ENCODE measurements at places on chromosomes 5 and 9.

- DNase-seq, result no peak
These were observed 82.6 kb upstream of the ADAMTS19 start for GRCh38 chr5:129377504-129377903.

GRCh38 chr5:107669096-107670031 lies 1.4 kb downstream of the EFNA5 start:
- no peak for DNase-seq

- DNase-seq, result no peak
These were observed 99.1 kb downstream of the RAB3C start for GRCh38 chr5:58681943-58682342.

DNA sequence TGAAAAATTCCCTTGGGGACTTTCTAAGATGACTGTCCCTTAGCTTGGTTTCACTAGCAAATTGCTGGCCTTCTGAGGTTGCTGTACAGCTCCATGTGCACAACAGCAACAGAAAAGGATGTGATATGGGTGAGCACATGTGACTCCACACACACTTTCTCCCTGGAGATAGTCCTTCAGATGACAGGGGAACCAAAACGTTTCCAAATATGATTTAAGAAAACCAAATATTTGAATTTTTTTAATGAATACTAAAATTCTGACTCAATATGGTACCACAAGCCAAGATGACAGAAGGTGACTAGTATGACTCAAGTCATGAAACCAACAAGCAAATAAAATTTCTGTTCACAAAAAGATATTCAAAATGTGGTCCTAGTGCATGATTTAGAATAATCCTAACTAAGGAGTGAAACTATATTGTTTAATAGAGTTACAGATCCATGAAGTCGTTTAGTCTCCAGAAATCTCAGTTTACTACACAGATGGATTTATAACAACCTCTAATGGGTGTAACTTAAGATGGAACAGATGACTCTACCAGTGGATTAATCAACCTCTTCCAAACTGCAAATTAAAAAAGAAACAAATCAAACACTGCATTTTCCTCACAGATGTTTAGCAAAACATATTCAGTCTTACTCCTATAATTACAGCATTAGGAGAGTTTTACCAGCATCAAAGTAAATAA lies 144.8 kb upstream of the PIK3R1 start:
- no peak for DNase-seq

- DNase-seq, result no peak
These were observed 30.1 kb downstream of the SLIT3 start for GRCh38 chr5:169270827-169271226.

DNA sequence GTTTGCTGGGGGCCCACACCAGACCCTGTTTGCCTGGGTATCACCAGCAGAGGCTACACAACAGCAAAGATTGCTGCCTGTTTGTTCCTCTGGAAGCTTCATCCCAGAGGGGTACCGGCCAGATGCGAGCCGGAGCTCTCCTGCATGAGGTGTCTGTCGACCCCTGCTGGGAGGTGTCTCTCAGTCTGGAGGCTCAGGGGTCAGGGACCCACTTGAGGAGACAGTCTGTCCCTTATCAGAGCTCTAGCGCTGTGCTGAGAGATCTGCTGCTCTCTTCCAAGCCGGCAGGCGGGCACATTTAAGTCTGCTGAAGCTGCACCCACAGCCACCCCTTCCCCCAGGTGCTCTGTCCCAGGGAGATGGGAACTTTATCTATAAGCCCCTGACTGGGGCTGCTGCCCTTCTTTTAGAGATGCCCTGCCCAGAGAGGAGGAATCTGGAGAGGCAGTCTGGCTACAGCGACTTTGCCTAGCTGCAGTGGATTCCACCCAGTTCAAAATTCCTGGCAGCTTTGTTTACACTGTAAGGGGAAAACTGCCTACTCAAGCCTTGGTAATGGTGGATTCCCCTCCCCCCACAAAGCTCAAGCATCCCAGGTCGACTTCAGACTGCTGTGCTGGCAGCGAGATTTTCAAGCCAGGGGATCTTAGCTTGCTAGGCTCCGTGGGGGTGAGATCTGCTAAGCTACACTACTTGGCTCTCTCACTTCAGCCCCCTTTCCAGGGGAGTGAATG lies 206.0 kb upstream of the TLX3 start:
- DNase-seq, result no peak
